Fibroblast of lung (primary cell): ENCODE measurements at places on chromosomes 7 and 10. TPM values are rescaled to one million over a fixed set of nuclear protein-coding genes. Genes with fewer than 3 reads are reported as not detected.

DNA sequence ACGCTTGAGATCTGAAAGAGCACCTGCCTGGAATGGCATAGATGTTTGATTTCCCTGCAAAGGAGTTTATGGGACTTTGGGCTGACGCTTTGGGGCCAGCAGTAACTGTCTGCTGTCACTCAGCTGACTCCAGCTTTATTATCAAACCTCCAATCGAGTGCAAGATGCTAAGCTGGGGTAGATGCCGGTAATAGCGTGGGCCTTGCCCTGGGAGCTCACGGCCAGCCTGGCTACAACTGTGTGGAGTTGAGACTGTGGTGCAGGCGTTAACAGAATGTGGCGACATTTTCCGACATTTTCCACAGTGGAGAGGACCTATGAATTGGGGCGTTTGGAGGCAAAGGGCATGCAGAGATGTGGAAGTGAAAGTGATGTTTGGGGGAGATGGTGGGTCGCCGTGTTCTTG lies 1.3 kb downstream of the CHST12 start:
- H3K36me3 ChIP-seq, result no peaks in the 10 kb centered on the region
- peaks cover 12% of the 10 kb centered on the region for H3K4me1 ChIP-seq
- DNase-seq, result no peak
- no peaks in the 10 kb centered on the region for H3K27me3 ChIP-seq
- no peak overlapping the region for H3K27ac ChIP-seq
- peak overlapping the region; percentile 47 for H3K4me3 ChIP-seq

Gene GIMAP8
- under 0.01 TPM in 2 replicates for total RNA-seq

- H3K27me3 ChIP-seq, result peaks cover 2% of the 10 kb centered on the region
- no peak for DNase-seq
- no peaks in the 10 kb centered on the region for H3K4me1 ChIP-seq
- H3K4me3 ChIP-seq, result no peak overlapping the region
Observed at GRCh38 chr7:2923886-2924574, 79.9 kb upstream of the GNA12 start.

DNA sequence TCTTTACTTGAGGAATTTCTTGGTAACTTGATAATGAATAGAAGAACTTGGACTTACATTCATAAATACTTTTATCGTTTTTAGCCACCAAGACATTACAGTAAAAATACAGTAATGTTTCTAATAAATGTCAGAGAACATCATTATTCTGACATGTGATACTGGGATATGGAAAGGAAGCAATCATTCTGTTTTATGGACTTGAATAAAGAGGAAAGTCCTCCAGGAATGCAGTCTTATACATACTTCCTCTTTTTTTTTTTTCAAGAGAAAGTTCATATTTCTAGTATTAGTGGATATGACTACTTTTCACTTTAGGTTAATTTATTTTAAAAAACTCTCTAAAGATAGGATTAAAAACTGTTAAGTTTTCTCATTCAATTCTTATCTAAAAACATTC lies 220.0 kb upstream of the SEMA3C start:
- H3K27ac ChIP-seq, result no peak overlapping the region
- no peak overlapping the region for H3K4me3 ChIP-seq
- no peak for DNase-seq
- no peaks in the 10 kb centered on the region for H3K36me3 ChIP-seq

DNA sequence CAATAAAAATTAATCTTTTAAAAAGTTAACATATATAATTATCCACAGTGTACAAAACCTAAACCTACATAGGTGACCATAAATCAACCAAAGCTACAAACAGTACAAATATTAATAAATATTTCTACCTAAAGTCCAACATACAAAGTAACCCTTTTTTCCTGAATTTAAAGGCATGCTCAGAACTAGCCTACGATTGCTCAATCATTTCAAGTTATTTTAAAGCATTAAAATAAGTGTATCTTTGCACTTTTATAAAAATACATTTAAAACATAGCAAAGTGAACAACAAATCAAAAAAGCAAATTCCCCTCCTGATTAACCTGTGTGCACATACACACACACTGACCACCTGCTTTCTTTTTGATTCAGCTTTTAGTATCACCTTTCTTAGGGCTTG lies 202.2 kb downstream of the PARD3 start:
- no peaks in the 10 kb centered on the region for H3K36me3 ChIP-seq
- no peak overlapping the region for H3K4me3 ChIP-seq
- H3K27me3 ChIP-seq, result no peaks in the 10 kb centered on the region
- no peak for DNase-seq
- H3K4me1 ChIP-seq, result no peaks in the 10 kb centered on the region
- H3K27ac ChIP-seq, result no peak overlapping the region

Gene EBF3
- total RNA-seq, result under 0.01 and 0.17 TPM in 2 replicates

DNA sequence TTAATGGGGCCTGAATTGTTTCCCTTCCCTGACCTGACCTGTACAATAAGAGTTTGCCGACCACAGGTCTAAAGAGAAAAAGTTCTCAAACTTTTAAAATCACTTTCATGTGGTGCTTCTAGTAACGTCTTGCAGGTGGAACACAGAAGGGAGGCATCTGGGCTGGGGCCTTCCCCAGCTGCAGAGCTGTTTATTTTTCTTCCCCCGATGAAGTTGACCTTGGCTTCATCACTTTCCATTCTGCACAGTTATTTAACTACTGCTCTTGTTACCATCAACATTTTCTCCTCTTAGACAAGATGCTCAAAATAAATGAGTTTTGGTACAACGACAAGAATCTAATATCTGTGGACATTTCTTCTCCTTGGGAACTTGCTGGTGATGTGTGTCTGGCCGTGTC lies 181.7 kb downstream of the HERPUD2 start:
- H3K27me3 ChIP-seq, result no peaks in the 10 kb centered on the region
- no peak for DNase-seq
- no peaks in the 10 kb centered on the region for H3K36me3 ChIP-seq
- H3K4me1 ChIP-seq, result no peaks in the 10 kb centered on the region

Gene CUBN
- total RNA-seq, result 0.51 and 1.3 TPM in 2 replicates

DNA sequence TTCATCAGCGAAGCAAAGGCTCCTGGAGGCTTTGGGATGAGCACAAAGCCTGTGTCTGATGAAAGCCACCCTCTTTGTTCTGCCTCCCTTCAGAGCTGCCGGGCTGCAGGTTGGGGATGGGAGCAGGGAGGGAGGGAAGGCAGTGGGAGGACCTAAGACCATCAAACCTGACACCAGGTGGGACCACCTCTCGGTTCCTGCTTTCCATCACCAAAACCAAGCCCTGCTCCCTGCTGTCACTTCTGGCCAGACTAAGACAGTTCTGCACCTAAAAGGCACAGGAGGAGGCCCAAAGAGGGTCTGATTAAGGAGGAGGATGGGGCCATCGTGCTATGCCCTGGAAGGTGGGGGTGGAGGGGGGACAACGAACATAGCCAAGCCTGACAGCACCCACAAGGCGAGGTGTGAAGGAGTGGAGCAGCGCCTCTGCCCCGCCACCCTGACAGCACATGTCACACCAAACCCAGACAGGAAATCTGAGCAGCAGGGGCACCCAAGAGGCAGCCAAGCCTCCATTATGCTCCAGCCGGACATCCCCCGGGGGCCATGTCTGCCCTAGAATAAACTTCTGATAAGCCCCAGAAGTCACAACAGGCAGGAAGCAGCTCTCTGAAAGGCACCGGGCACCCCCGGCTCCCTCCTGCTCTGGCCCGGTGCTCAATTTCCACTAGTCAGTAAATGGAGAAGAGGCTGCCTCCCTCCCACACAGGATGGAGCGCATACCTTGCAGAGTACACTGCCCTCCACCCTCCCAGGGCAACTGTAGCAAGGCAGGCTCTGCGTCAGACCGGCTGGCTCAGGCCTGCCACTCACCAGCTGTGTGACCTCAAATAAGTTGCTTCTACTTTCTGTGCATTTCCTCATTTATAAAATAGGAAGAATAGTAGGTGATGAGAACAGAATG lies 48.9 kb downstream of the DLG5 start:
- no peaks in the 10 kb centered on the region for H3K36me3 ChIP-seq
- peaks cover 2% of the 10 kb centered on the region for H3K4me1 ChIP-seq
- H3K27me3 ChIP-seq, result no peaks in the 10 kb centered on the region
- no peak overlapping the region for H3K4me3 ChIP-seq
- DNase-seq, result peak; percentile 75
- no peak overlapping the region for H3K27ac ChIP-seq

DNA sequence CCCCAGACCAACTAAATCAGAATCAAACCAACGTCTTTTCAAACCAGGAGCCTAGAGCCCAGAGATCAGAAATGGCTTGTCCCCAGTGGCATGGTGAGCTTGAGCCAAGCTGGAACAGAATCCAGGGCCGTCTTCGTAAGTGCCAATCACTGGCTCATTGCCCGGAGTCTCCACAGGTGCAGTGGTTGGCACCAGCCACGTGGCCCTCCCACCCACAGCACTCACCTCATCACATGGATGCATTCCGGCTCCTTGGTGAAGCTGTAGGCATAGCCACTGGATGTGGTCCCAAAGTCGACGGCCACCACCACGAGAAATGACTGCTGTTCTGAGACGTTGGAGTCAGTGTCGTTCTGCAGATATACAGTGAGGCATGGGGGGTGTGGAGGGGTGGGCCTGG lies 37.4 kb downstream of the HSPA12A start:
- H3K4me1 ChIP-seq, result peaks cover 8% of the 10 kb centered on the region
- no peak for DNase-seq
- H3K36me3 ChIP-seq, result peaks cover 6% of the 10 kb centered on the region
- no peak overlapping the region for H3K27ac ChIP-seq
- H3K4me3 ChIP-seq, result no peak overlapping the region

DNA sequence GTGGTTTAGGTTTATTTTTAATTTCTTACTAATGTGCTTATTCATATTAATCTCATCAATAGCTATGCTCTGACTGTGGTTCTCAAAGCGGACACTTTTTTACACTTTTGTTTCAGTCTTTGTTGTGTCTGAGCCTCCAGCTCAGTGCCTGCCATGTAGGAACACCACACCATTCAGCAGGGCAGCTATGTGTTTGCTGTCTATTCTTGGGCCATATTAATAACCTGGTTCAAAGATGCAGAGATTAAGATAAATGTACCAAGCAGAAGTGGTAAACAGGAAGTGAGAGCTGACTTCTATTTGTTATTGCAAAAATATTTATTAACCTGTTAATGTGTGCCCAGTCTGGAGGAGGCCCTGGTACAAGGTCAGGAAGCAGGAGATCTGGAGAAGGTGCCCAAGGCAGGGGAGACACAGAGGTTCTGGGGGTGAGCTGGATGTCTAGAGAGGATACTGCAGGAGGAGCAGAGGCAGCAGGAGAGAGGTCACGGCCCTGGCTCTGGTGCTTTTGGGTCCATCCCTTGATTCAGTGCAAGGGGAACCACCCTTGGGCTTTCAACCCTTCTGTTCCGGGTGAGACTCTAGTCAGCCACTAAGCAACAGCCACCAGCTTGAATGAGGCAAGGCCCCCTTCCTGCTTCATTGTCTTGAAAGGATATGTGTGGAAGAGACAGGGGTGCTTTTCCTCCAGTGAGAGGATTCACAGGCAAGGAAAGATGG lies 1.9 kb downstream of the TBXAS1 start:
- no peak overlapping the region for H3K27ac ChIP-seq
- H3K36me3 ChIP-seq, result no peaks in the 10 kb centered on the region
- H3K4me3 ChIP-seq, result no peak overlapping the region
- no peaks in the 10 kb centered on the region for H3K4me1 ChIP-seq
- H3K27me3 ChIP-seq, result no peaks in the 10 kb centered on the region

DNA sequence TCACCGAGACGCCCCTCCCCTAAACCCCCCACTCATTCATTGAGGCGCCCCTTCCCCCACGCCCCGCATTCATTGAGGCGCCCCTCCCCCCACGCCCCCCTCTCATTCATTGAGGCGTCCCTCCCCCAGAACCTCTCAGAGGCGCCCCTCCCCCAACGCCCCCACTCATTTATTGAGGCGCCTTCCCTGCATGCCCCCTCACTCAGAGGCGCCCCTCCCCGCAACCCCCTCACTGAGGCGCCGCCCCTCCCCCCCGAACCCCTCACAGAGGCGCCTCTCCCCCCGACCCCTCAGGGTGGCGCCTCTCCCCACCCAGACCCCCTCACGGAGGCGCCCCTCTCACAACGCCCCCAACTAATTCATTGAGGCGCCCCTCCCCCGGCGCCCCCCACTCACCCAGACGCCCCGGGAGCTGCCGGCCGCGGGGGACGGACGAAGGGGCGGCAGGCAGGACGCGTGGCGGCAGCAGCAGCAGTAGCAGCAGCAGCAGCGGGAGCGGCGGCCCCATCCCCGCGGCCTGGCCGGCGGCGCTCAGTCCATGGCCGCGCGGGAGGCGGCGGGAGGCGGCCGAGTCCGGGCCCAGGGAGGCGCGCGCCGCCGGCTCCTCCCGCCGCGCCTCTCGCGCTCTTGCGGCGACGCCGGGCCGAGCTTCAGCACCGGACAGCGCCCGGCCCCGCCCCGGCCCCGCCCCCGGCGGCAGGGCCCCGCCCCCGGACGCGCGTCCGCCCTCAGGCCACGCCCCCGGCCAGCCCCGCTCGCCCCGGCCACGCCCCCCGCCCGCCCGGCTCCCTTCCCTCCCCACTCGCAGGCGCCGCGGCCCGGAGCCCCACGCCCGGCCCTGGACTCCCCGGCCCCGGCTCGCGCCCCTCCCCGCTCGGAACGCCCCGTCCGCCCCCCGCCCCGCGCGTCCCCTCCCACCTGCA lies at the start of gene PTPRN2:
TSS of gene PTPRN2 (minus strand) at position 662 of the 923 bp plus-strand sequence.
- peaks cover 29% of the 10 kb centered on the region for H3K27me3 ChIP-seq
- H3K4me1 ChIP-seq, result no peaks in the 10 kb centered on the region
- H3K4me3 ChIP-seq, result no peak within 1 kb of the TSS
- H3K36me3 ChIP-seq, result no peaks in the 10 kb centered on the region
